DMS79 treated with DMSO at 0.1 percent for 48 hours (cell line): ENCODE measurements at places on chromosomes 7 and 10.

- no peak for DNase-seq
These were observed 90.9 kb downstream of the DIP2C start for GRCh38 chr10:598415-599170.

GRCh38 chr7:6221340-6222319 is 50.8 kb downstream of the CYTH3 start:
- no peak for DNase-seq

DNA sequence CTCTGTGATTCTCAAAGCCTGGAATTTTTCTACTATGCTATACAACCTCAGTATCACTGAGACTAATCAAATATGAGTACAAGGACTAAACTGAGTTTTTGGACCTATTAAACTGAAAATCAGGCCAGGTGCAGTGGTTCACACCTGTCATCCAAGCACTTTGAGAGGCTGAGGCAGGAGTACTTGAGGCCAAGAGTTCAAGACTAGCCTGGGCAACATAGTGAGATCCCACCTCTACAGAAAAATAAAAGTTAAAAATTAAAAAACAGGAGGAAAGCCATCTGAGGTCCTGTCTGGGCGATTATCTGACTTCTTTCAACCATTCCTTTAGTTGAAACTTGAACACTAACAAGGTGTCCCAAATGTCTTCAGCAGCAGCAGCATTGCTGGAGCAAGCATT is 7.0 kb downstream of the XRCC2 start:
- no peak for DNase-seq

- DNase-seq: no peak
These were observed 5.6 kb downstream of the SSC4D start for GRCh38 chr7:76403780-76404494.

DNA sequence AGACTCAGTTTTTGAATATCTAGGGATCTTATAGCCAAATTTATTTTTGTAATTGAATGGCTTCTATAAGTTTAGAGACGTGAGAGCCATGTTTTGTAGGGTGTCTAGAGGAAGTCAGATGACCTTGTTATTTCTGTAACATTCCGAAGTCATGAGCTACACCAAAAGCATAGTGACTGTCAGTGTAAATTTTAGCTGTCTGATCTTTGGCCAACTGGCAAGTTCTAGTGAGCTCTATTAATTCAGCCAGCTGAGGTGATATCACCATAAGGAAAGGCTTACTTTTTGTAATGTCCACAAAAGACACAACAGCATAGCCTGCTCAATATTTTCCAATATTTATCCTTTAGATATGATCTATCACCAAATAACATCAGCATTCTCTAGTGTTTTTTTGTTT is 9.9 kb upstream of the NT5C3A start:
- DNase-seq: no peak

- no peak for DNase-seq
These were observed 103.3 kb upstream of the POT1 start for GRCh38 chr7:125032943-125033342.

DNA sequence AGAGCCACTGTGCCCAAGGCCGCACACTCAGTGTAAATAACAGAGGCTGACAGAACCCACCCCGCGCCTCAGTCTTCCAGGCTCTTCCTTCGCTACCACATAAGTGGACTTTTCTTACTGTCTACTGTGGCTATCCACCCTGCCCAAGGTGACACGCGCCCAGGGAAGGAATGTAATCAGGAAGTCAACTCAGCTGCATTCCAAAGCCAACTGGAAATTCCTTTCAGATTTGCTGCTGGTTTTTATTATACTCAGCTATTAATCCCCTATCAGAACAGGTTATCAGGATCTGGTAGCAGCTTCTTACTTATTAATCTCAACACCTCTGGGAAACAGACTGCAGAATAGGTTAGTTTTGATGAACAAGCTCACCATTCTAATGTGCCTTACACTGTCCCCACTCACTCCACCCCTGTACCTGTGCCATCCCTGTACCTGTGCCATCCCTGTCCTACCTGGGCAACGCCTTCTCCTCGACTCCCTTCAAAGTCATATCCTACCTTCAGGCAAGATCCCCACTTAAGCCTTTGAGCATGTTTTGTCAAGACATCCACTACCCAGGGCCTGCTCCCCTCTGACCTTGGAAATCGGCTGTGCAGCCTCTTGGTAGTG is 90.7 kb downstream of the NHLRC2 start:
- DNase-seq: no peak

- DNase-seq: peak; percentile 26
These were observed 70.9 kb upstream of the CCDC71L start for GRCh38 chr7:106731646-106732444.

- no peak for DNase-seq
These were observed 11.6 kb downstream of the ZDHHC6 start for GRCh38 chr10:112434988-112435619.

DNA sequence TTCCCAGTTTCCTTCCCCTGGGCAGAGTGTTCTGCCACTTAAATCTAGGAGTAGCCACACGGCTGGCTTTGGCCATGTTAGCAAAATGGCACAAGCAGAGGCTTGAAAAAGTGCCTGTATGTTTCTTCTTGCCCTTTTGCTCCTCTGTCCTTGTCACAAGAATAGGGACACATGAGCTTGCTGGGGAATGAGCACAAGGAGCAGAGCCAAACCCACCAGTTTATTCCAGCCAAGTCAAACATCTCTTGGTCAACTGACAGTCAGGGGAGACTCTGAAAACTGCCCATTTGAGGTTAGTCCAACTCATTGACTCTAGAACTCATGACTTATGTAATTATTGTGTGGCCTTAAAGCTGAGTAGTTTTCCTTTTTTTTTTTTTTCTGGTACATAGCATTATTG is 739.7 kb upstream of the FZD8 start:
- DNase-seq: no peak

- DNase-seq: no peak
These were observed 196.0 kb upstream of the FZD1 start for GRCh38 chr7:91068136-91068795.

DNA sequence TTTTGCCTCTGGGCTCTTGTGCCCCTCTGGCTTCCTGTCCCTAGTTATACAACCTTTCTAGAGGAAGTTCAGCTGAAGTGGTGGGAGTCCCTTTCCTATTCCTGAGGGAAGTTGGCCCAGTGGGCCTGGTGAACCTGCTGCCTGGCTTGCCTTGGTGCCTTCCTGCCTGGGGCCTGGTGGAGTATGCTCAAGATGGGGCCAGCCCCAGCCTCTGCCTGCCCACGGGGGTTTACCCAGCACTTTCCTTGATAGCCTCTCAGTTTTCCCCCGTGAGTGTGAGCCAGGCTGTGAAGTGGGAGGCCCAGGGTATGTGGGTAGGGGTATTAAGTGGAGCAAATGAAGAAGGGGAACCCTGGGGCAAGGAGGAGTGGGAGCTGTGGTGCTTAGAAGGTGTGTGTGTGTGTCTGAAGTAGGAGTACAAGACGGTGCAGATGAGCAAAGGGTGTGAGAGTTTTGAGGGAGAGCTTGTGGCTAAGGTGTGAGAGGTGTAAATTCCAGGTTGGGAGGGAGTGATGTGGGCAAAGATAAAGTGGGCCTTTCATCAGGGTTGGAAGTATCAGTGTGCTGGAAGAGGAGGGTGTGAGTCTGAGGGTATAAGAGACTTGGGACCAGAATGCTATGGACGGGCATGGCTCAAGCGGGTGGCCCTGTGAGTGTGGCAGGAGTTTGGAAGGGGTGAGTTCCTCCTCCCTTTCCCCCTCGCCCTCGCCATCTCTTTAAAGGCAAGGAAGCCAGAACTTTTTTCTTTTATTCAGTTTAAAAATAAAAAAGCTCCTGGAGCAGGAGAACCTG is 10.9 kb upstream of the PAX2 start:
- no peak for DNase-seq

- no peak for DNase-seq
These were observed 5.2 kb upstream of the NPSR1 start for GRCh38 chr7:34652809-34653208.

DNA sequence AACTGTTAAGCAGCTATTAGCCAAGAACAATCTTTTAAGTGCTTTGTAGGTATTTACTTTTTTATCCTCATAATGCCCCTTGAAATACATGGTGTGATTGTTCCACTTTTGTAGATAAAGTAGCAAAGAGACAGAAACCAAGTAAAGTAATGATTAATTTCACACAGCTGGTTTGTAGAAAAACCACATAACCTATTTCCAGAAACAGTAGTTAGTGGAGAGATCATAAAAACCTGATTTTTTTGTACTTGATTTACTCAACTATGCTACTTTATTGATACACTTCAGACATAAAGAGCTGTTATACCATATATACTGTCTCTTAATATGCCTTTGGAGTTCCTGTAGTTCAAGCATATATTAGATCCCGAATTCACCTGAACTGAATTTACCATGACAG is 118.4 kb downstream of the SEMA3A start:
- no peak for DNase-seq

- DNase-seq: no peak
These were observed 8.2 kb upstream of the GALNTL5 start for GRCh38 chr7:151948039-151948438.

- DNase-seq: no peak
These were observed 108.0 kb downstream of the CREB5 start for GRCh38 chr7:28520074-28521015.

GRCh38 chr7:105013816-105014692 is at the start of gene KMT2E:
KMT2E (plus strand) TSS chr7:105014205; CDS start chr7:105040953, 26,748 bp downstream.
- peak; percentile 84 for DNase-seq

DNA sequence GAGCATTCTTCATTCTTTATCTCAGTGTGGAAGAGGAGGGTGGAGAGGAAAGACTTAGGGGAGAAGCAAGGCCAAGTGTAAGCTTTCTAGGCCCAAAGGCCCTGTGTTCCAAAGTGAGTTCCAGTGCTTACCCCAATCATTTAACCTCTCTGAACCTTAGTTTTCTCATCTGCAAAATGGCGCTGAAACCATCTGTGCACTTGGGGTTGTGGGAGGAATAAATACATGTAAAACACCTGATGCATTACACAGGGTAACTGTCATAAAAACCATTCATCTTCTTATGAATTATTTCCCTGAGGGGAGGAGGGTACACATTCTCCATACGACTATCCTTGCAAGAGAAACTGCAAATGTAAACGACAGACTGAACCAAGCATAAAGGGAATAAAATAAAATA is 19.0 kb downstream of the PIK3AP1 start:
- DNase-seq: no peak

DNA sequence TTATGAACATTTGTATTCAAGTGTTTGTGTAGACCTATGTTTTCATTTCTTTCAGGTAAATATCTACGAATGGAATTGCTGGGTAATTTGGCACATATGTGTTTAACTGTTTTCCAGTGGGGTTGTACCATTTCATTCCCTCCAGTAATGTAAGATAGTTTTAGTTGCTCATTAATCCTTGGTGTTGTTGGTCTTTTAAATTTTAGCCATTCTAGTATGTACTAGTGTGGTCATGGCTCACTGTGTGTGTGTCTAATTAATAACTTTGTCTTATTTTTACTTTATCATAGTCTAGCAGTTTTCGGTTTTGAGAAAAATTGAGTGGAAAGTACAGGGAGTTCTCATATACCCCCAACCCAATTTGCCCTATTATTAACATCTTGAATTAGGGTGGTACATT is 278.8 kb downstream of the CAMK1D start:
- no peak for DNase-seq

DNA sequence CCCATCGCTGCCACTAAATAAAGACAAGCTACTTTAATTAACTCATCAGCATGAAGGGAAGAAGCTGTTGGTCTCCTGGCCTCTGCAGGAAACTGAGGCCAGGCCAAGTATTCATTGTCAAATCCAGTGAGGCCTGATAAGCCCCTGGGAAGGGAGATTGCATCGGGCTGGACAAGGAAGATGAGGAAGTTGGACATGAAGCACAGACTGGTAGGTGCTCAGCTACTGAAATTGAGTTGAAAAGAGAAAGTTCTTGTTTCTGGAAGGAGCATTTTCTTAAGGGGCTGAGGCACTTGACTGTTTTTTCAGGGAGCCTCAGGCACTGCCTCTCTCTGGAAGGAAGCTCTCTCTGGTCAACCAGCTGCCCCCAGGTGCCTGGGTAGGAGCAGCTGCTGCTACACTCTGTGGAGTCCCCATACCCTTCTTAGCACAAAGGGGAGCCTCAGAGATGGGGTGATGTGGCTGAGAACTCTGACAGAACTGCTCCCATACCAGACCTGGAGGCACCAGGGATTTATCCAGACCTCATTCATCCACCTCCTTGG is 90.3 kb upstream of the IKZF1 start:
- DNase-seq: no peak

DNA sequence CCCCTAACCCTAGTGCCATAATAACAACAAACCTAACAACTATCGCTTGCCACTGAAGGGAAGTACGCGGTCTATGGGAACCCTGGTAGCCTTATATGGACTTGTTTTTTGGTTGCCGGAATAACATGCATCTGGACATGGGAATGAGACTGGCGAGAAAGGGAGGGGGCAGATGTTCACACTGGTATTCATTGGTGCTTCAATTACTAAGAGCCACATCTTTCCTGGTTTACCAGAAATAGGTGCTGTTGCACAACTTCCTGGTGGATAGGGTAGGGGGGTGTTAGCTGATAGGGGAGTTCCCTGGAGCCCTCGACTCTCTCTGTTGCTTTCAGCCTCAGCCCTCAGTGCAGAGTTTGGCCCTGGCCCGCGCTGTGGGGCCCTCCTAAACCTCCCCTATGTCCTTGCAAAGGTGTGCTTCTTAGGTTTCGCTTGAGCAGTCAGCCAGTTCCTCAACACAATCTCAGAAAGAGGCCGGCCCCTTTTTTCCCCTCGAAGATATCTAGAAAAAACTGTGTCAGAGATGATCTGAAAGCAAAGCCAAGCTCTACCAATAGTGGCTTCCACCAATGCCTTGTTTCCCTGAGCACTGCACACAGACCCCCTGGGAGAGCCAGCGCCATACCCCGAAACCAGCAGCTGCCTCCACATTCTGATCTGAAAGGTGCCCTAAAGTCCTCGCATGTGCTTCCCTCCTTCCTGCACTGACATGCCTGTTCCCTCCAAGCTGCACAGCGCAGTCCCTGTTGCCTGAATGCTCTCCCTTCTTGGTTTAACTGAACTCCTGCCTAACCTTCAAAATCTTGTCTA is 13.5 kb downstream of the TBXAS1 start:
- DNase-seq: no peak

- DNase-seq: no peak
These were observed 17.5 kb downstream of the AHR start for GRCh38 chr7:17315974-17316373.

DNA sequence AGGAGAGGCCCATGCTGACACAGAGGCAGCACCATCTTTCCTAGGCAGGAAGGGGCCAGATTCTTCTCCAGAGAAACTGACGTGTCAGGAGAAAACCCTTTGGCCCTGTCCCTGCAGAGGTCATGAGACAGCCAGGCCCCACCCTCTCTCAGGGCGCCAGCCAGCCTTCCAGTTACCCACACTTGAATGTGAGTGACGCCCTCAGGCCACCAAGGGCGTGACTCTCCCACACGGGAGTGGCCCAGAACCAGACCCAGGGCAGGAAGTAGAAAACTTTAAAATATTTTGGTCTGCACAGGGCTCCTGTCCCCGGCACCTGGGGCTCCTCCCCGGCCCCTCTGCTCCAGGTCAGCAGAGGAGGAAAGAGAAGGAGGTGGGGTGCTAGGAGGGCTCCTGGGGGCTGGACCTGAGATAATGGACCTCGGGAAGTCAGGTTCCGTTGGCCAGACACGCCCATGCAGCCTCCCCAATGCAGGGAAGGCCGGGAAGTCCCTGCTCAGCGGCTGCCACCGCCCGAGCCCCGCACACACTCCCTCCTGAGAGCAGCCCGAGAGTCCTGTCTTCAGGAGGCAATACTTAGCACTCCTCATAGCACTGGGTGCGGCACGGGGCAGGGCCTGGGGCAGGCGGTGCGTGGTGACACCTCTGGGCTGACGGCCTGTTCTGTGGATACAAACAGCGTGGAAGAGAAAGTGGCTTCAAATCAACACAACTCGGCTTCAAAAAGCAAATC is 67.0 kb upstream of the CFAP46 start:
- no peak for DNase-seq

- DNase-seq: no peak
These were observed 394.4 kb upstream of the NPVF start for GRCh38 chr7:25622695-25623094.
